Stimulated activated CD4-positive, alpha-beta T cell treated with anti-CD3 and anti-CD28 coated beads, Interleukin-1b, Interleukin-23, amount 100 ng/mL, for 1 hour (primary cell): ENCODE measurements at places on chromosomes 4 and X.

DNA sequence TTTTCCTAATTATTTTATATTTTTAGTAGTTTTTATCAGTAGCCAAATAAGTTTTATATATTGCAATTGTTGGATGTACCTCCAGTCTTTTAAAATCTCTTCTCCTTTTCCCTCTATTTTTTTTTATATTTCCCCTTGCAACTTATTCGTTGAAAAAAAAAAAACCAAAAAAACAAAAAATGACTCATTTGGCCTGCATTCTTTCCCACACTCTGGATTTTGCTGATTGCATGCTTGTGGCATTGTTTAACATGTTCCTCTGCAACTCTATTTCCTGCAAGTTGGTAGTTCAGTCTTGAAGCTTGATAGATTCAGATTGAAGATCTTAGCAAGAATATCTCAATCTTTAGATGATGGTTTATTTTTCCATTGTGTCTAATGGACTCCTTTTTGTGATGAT lies 260.6 kb upstream of the BOD1L1 start:
- DNase-seq = no peak

DNA sequence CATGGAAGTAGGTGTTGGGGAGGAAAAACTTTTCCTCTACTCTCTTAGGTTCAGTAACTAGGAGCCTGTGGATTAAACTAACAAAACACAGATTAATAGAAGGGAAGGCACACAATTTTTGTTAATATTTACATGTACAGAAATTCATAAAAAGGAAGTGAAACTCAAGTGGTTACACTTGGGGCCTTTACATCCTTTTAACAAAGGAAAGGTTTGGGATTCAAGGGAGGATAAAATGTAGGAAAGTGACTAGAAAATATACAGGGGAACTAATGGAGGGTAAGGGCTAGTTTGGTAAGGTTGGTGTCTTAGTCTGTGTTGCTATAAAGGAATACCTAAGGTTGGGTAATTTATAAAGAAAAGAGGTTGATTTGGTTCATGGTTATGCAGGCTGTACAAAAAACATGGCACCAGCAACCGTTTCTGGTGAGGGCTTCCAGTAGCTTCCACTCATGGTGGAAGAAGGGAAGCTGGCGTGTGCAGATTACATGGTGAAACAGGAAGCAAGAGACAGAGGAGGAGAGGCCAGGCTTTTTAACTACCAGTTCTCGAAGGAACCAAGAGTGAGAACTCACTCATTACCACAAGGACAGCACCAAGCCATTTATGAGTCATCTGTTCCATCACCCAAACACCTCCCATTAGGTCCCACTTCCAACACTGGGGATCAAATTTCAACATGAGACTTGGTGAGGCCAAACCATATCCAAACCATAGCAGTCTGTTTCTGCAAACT lies 124.4 kb downstream of the CHRDL1 start:
- no peak for DNase-seq

GRCh38 chr4:112523008-112523721 lies 7.2 kb upstream of the NEUROG2 start:
- no peak for DNase-seq

DNA sequence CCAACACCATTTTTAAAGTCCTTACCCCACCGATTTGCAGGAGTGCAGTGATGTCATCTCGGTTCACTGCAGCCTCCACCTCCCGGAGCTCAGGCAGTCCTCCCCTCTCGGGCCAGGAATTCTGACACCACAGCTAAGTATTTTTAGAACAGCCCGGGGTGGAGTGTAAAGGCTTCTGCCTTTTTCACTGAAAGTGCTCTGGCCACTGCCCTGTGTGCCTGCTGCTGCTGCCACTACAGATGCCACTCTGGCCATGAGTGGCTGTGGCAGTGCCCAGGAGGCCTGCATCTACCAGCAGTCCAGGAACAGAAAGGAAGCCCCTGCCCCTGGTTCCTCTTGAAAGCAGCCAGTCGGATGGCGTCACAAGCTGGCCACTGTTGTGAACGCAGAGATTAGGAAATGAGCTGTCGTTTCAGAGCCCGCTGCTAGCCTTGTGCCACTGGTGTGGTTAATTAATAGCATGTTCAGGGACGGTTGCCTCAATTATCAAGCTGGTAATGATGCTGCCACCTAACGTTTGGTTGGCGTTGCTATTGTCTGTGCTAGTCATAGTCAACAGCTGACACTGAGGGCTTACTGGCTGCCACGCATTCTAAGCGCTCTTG lies 23.6 kb upstream of the TBC1D14 start:
- no peak for DNase-seq

DNA sequence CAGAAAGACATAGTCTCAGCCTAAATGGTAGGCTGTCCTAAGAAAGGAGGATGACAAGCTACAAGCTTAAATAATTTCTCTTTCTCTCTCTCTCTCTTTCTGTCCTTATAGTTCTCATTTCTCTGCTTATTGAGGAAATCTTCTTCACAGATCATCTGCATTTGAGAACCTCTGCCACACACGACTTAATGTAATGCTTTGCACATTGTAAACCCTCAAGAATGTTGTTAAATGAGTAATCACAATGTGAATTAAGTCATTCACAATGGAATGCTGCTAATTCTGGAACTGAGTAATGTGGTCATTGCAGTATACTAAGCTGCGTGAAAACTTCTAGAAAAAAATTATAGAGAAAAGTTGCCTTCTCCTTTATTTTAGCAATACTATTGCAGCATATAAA lies 508.9 kb upstream of the FTHL17 start:
- DNase-seq = no peak

GRCh38 chr4:9898596-9899305 lies 117.3 kb downstream of the DRD5 start:
- DNase-seq = no peak

GRCh38 chr4:56653461-56654237 lies 27.4 kb downstream of the HOPX start:
- DNase-seq = no peak

DNA sequence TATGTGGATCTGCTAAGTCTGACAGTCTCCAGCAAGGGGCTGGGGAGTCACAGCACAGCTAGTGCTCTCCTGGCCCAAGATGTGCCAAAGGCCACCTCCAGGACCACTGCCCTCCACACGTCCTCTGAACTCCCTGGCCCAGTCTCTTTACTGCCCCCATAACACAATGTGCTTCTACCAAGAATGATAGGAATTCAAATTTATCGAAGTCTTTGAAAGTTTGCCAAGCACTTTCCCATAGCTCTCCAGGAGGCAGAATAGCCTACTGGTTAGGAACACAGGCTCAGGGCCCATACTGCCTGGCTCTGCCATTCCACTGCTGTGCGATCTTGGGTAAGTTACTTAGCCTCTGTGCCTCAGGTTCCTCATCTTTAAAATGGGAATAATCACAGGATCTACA lies 86.7 kb downstream of the NHSL2 start:
- no peak for DNase-seq

- DNase-seq = no peak
Observed at GRCh38 chr4:87035881-87036509, 101.2 kb downstream of the AFF1 start.

DNA sequence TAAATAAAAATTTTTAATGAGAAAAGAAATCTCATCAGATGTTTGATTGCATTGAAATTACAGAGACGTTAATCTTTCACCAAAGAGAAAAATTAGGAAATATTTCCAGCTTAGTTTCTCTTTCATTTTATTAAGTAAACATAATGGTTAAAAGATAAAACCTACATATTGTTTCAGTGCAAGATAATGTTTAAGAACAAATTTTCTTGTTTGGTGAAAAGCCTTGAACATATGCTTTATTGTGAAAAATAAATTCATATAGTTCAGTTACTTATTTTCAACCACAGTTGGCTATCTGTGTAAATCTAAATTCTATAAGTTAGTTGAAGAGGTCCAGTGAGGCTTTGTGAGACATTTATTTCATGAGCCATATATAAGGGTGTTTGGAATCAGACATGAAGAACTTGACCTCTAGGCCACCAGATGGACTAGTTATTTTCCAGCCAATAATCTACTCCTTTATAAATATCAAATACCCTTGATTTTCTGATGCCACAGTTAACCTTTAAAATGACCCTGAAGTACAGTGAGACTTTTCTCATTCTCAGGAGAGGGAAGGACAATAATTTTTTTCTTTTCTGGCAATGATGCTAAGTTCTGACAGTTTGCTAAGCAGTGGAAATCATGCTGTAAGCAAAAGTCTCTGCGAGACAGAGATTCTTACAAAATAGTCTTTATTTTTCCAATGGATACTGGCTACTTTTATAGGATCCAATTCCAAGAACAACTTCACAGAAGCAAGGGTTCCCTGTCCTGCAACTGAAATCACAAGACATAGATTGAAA lies 2.5 kb downstream of the ARSJ start:
- no peak for DNase-seq
